ENCODE measurements at places on chromosomes 6 and 20. TPM values are rescaled to one million over a fixed set of nuclear protein-coding genes. Genes with fewer than 3 reads are reported as not detected.

DNA sequence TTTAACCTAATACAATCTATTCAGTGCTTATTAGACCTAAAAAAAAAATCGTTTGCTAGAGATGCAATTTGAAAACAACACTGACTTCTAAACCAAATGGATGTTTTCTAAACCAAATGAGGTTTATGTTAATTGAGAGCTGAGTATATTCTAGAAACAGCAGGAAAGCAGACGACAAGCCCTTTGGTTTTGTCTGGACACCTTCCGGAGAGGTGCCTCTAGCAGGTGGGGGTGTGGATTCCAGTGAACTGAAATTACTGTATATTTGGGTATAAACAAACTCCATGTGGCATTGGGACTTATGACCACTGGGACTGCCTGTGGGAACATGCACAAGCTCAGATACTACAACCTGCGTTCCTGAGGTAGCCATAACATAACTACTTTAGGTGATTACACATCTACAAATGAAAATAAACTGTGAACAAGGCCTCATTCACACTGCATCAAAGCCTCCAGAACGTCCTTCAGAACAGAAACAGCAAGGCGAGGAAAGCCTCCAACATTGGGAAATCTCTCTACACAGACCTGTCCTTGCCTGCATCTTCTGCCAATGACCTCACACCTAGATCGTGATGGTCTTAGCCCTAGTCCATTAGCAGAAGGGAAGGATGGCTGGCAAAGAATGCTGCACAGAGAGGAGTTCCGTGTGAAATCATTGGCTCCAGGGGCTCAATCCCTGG is 206.8 kb upstream of the FOXQ1 start:
- no peak for DNase-seq

DNA sequence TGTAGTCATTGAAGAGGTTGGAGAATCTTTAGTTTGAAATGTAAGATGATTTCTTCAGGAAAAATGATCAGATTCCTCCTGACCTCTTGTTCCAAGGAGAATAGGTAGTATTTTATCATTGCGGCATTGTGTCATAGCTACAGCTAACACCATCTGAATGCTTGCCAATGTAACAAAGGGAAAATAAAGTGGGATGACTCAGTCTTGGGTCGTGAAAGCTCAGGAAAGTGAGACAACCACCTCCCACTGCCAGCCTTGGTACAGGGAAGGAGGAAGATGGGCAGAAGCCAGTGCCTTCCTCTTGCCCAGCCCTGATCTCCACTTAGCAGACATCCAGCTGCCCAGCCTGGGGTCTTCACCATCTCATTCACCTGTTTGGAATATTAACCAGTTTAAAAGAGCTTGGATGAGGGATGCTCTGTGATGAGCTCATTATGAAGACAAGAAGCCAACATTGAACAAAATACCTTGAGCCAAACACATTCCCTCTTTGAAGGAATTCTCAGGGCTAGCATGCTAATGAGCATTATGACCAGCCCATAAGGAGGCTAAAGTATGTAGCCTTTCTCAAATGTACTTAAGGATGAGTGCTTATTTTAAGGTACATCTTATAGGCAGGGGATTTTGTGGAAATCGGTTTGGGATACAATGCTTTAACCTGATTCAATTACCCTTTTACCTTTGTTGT is 40.0 kb upstream of the APCDD1L start:
- DNase-seq, result no peak

SUN5 gene
- not detected for total RNA-seq

DNA sequence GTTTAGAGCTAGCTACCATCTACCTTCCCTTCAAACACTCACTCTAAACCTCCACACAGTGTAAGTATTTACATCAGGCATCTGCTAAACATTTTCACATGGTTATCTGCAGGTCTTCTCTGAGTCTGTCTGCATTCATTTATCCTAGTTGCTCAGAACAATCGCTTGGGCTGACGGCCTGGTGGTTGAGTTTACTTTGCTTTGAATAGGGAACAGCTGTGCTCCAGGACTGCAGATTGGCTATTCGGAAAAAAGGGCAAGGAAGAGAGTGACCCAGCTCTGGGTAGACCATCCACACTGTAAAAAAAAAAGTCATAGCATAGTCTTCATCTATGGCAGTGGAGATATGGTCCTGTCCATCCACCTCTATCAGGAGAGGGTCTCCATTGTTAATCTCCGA is 115.3 kb upstream of the ESR1 start:
- DNase-seq, result no peak

LY6G6C gene
- total RNA-seq, result not detected

GTF2H4 gene
- total RNA-seq, result 42.4 TPM

DNA sequence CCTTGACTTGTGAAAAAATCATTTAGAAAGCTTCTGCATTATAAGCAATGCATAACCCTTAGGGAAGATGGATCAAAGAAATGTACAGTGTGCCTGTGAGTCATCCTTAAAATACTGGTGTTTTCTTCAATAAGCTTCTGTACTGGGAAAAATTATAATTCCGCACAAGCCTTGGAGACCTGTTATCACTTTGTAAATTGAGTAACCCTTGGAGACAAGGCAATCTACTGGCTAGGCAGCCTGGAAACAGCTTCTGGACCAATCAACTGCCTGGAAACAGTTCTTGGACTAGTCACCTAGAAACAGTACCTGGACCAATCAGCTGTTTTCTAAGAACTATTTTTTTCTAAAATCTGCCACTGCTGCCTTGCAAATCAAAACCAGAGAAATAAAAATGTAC is 25.8 kb upstream of the RNGTT start:
- no peak for DNase-seq

GRCh38 chr6:11824986-11825385 is 46.4 kb upstream of the ADTRP start:
- peak; percentile 55 for DNase-seq

TSBP1 gene
- total RNA-seq, result not detected

MLN gene
- not detected for total RNA-seq

- no peak for DNase-seq
Observed at GRCh38 chr6:32371229-32371628, 474 bp downstream of the TSBP1 start.

ZBTB12 gene
- total RNA-seq, result 0.69 TPM

- DNase-seq, result peak; percentile 30
Observed at GRCh38 chr6:11208267-11208666, 24.2 kb downstream of the NEDD9 start.

DNA sequence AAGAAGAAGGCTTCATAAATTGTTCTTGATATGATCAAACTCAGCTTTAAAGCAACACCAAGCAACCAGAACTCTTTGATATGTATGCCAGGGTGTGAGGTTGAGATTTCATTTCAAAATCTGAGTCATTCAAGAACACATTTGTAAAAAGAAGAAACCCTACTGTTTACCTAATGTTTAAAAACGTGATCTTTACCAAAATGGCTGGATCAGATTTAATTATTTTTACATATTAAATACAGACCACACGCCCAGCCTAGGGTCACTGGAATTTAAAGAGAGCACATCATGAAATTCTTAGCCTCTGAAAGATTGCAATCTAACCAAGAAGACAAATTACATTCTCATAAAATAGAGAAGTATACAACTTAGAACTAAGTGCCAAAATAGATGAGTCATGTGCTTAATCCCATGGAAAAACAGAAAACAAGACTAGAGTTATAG is 206.8 kb upstream of the SMLR1 start:
- DNase-seq, result no peak

- DNase-seq, result no peak
Observed at GRCh38 chr6:99885051-99885450, 109.0 kb downstream of the MCHR2 start.

GRCh38 chr6:82264824-82265223 is 17.3 kb upstream of the IBTK start:
- DNase-seq, result no peak

DNA sequence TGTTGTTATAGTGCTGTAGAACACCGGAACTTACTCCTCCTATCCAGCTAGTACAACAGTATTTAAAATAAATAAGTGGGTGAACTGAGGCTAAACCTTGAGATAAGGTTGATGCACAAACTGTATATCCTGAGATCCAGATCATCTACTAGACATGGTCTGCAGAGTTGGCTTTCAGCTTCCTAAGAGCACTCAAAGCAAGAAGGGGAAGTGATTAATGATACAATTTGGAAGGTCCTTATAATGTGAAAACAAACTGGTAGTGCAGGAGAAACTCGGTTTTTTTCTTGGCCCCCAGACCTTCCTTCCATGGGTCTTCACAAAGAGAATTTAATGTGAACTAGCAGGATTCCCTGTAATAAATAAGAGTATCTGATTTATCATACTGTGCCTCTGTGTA is 27.4 kb upstream of the RREB1 start:
- DNase-seq, result no peak

SNAP25 gene
- not detected for total RNA-seq

GRCh38 chr6:164184410-164184809 is 769.9 kb downstream of the QKI start:
- DNase-seq, result no peak

DNA sequence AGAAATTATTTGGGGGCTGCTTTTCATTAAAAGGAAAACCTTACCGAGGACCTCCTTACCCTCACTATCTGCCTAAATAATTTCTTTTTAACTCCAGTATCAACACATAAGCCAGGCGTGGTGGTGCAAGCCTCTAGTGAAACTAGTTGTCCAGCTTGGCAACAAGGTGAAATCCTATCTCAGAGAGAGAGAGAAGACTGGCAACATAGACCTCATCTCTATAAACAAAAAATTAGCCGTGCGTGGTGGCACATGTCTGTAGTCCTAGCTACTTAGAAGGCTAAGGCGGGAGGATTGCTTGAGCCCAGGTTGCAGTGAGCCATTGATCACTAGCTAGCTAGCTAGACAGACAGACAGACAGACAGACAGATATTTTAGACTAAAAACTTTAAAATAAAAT is 92.5 kb downstream of the ARMC2 start:
- DNase-seq, result no peak

DNA sequence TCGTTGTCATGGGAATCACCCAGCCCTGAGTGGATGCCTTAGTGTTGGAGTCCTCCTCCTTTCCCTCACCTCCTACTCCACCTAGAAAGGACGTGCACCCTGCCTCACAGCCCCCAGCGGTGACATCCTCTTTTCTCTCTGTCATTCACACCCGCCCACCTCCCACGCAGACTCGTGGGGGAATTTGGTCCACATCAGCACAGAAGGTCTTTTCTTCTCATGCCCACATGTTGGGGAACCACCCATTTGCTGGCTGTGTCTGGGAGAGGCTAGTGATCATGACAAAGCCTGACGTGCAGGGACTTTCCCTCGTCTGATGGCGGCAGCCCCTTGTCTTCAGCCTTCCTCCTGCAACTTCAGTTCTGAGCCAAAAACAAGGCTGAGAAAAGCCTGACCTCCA is 96.0 kb upstream of the CNKSR3 start:
- DNase-seq, result peak; percentile 97

ZGPAT gene
- 15.3 TPM for total RNA-seq

GRCh38 chr6:31896856-31897611 is 464 bp downstream of the EHMT2 start:
- no peak for DNase-seq

ZC2HC1B gene
- not detected for total RNA-seq

AIF1 gene
- total RNA-seq, result 120 TPM

KCNB1 gene
- not detected for total RNA-seq

- no peak for DNase-seq
Observed at GRCh38 chr6:55180258-55180657, 5.9 kb downstream of the HCRTR2 start.

DNA sequence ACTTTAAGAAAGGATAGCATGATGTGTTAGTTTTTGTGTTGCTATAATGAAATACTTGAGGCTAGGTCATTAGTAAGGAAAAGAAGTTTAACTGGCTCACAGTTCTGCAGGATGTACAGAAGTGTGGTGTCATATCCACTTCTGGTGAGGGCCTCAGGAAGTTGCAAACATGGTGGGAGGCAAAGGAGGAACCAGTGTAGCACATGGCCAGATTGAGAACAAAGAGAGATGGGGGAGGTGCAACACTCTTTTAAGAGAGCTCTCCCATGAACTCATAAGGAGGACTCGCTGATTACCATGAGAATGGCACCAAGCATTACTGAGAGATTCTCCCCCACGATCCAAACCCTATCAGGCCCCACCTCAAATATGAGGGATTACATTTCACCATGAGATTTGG is 265.4 kb downstream of the RIMS1 start:
- no peak for DNase-seq

GGTLC1 gene
- total RNA-seq, result not detected

C6orf15 gene
- total RNA-seq, result not detected

- DNase-seq, result no peak
Observed at GRCh38 chr6:127635091-127635490, 58.1 kb downstream of the C6orf58 start.

DNA sequence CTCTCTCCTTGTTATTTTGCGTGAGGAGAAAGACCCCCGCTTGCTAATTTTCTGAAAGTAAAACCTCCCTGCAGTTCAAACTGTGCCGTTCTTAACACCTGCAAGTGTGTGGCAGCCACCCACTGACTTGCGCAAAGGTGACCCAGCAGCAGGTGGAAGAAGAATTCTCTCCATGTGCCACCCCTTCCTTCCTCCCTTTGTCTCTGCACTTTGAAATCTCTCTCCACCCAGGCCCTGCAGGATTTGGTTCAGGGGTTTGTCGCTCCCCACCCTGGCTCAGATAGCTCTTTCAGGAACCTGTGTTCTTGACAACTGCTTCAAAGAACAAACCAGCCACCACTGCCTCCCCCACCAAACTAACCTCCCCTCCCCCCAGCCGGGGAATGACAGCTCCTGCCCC is 41.4 kb downstream of the ZNF831 start:
- DNase-seq, result no peak

MUCL3 gene
- total RNA-seq, result not detected

DNA sequence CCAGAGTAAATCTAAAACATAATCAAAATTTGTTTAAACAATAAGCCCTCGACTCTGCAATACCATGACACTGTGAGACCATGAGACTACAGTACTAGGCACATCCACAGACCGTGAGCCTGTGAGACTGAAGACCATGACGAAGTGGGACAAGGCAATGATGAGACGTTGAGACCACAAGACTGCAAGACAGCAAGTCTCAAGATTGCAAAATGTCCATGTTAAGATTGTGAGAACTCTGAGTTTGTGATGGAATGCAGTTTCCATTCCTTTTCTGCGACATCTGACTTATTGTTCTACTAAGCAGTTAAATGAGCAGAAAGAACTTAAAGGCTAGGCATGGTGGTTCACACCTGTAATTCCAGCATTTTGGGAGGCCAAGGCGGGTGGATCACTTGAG is 102.1 kb upstream of the PHACTR1 start:
- no peak for DNase-seq

DNA sequence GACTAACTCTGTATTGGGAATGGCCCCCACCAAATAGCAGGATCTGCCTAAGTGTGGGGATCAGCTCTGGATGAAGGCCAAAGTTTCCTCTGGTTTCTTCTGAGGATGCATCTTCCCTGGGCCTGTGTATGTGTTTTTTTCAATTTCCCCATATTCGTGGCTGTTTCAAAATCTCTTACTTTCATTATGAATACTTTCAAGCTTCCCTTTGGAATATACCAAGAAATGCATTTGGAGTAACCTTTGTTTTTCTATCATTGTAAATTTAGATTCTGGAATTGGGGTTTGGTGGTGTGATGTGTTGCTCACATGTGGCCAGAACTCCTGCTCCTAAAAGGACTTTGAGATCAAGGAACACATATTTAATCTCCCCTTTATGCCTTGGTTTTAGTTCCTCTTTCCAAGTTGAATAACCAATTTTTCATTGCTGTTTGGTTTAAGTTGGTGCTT is 8.4 kb downstream of the ENTPD6 start:
- DNase-seq, result no peak
